ENCODE measurements at places on chromosomes 3 and 15.

DNA sequence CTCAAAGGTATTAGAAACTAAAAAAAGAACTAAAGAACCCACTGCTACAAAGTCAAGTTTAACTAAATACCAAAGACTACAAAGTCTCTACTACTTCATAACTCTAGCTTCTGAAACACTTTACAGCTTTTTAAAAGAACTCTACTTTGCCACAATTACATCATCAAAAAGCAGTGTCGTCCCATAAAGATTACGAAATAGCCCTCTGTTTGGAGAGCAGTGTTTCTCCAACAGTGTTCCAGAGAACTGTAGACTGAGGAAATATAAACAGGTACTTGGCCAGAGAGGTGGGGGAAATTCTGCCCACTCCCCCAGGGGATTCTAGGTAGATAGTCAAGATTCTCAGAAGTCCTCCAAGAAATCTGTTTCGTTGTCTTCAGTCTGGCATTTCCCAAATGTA is 225.6 kb downstream of the PDZRN3 start:
- no peak for DNase-seq

DNA sequence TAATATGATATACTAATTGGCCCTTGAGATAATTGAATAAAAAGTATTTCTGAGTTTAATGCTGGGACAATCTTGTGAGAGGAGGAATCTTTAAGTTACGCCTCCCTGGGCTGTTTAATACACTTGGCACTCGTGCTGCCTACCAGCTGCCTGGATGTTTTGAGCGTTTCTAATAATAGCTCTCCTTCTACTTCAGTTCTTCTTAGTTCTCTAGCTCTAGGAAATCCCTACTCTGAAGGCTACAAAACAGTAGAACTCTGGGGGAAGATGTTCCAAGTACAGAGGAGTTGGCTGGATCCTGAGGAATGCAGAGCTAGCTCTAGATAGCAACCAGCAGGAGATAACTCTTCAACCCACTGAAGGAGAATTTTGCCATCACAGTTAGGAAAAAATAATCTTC is 3.5 kb downstream of the NAALADL2 start:
- DNase-seq = peak; percentile 59

DNA sequence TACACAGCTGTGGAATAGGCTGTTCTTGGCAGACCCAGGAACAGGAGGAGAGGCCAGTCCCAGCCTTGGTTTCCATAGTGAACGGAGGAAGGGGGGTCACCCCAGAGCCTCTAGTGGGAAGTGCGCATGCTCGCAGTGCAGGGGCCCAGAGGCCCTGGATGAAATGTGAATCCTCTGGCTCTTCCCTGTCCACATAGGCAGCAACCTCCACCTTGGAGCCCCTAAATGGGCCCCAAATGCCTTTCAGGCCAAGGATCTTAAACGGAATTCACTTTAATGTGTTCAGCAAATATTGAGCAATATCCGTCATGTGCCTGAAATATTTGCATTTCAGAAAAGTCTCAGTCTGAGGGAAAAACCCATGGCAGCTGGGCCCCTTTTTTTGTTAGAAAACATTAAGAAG is 3.3 kb upstream of the NDN start:
- DNase-seq = no peak

DNA sequence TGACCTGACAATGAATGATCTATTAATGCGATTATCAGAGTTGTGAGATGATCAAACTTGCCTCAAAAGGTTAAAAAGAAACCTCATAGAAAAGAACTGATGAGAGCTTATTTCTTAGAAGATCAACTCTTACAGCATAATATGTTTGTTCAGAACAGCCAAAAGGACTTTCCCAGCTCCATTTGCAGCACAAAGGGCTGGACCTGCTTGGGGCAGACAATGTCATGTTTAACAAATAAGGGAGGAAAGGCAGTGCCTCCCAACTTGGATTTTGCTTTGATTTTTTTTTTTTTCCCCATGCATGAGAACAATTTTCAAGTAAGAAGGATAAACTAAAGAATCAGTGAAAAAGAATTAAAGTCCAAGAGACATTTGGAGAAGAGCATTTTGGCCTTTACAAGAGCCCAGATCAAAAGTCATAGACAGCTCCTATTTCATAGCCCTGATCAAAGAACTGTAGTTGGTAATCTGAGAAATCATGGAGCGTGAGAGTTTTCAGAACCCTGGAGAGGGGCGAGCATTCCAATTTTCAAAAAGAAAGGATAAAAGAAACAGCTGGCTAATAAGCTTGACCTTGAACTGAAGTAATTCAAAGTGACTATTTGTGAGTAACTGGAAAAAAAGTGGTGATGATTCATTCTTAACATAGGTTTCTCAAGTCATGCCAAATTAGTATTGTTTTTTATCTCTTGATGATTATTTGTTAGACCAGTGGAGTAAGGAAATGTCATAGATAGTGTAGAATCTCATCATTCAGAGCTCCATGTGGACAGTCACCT is 136.0 kb upstream of the CFAP20DC start:
- no peak for DNase-seq

DNA sequence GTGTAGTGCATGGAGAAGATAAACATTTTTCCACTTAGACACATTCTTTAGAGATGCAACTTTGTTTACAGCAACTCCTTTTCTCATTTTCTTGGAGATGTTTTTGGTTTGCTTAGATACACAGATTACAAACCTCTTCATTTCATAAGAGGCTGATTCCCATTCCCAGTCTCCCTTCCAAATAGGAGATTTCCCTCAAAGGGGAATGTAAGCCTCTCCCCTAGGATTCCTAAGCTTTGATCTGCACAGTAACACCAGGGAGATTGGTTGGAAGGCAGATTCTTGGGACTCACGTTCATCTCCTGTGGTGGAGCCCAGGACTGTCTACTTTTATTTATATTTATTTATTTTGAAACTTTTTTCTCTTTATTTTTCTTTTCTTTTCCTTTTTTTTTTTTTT is 63.2 kb downstream of the MCTP2 start:
- no peak for DNase-seq

- peak; percentile 11 for DNase-seq
These were observed 321.8 kb downstream of the FEZF2 start for GRCh38 chr3:62051506-62051905.

Measured in NCI-H446 (cell line).